Kidney glomerular epithelial cell (primary cell): ENCODE measurements at places on chromosomes 5 and 9.

DNA sequence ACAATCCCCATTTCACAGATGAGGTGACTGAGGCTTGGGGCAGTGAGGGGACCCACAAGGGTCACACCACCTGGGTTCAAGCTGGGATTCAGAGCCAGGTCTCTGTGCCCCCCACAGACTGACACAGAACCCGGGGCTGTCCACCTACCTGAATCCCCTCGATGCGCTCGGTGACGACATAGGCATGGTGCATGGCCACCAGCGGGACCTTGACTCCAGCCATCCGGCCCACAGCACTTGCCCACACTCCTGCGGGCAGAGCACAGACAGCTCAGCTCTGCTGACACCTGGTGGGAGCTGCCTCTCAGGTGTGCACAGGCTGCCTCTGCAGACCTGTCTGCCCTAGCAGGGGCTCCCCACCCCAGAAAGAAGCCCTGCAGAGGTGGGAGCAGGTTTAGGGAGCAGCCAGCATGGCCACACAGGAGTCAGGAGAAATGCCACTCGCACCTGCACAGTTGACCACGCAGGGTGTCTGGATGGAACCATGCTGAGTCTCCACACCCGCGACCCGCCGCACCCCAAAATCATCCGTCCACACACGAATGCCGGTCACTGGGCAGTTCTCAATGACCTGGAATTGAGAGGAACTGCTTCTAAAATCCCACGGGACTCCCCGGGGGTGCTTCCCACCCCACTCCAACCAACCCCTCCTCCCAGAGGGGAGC, 8.4 kb downstream of the SARDH start:
- no peak for DNase-seq

DNA sequence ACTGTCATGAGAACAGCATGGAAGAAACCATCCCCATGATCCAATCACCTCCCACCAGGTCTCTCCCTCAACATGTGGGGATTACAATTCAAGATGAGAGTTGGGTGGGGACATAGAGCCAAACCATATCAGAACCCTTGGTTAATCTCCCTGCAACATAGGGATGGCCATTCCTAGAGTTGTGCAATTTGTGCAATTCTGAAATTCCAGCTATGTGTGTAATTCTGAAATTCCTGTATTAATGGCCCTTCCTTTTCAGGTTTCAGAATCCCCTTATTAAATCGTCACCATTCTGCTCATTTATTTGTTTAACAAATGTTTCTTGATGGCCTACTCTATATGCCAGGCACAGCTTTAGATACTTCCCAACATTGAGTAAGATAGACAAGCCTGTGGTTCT, 282.6 kb downstream of the SMARCA2 start:
- DNase-seq: no peak

- DNase-seq: no peak
Measured at GRCh38 chr5:32217886-32218396, 43.8 kb upstream of the GOLPH3 start.

DNA sequence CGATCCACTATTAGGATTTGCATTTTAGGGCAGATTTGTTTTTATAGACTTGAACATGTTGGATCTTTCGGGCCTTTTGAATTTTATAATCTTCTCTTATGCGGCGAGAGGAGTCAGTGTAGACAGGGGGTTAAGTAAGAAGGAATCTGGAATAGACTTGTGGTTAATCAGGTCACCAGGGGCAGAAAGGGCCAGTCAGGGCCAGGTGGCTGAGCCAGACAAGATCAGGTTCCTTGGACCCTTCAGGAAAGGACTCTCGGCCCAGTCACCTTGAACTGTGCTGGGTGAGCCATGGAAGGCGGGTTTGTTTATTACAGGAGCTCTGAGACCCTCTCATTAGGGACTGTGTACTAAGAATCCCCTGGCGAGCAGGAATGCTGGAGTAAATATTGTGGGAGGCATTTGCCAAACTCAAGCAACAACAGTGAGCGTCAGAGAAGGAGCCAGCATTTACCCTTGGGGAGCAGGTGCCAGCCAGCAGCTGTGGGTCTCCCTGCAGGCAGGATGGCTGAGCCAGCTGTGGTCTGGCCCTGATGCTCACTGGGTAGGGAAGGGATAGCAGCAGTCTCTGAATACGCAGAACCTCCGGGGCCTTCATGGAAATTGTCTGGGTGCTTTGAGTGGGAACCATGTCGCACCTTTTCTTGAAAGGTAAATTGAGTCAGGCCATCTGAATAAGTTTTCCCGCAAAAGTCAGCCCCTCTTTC, 79.2 kb downstream of the UBE2QL1 start:
- no peak for DNase-seq

GRCh38 chr9:134505032-134505431, 136.6 kb upstream of the COL5A1 start:
- no peak for DNase-seq

- no peak for DNase-seq
Measured at GRCh38 chr9:104944871-104945270, 16.9 kb upstream of the ABCA1 start.

DNA sequence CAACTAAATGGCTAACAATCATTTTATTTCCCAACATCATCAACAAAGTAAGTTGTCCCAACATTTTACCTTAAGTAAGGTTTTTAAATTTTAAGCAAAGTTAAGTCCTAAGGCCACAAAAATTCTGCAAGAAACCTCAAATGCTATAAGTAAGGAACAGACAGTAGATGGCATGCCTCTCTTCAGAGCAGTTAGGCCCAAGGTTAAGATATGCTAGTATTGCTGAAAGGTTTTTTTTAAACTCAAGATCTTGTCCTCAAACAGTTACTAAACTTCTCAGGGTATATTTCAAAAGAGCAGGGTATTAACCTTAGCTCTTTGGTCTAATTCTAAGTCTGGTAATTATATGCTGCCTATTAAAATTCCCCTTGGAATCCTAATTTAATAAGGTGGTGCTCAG, 35.1 kb downstream of the PJA2 start:
- no peak for DNase-seq

GRCh38 chr9:35318741-35319140, 156.9 kb downstream of the UNC13B start:
- DNase-seq: no peak

DNA sequence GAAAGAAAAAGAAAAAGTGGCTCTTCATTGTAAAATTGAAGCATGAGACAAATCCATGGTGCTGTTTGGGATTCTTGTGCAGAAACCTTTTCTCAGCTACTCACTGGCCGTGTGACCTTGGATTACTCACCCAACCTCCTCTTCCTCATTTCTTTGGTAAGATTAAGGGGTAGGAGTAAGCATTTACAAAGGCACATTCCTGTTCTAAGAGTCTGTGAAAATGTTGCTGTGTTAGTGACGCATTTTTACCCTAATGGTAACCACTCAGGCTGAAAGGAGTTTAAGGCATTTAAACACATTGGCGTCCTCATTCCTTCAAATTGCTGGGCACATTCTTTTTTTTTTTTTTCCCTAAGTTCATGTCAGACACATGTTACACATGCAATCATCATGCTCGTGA, 4.3 kb downstream of the RAI14 start:
- DNase-seq: peak; percentile 90

- no peak for DNase-seq
Measured at GRCh38 chr5:61586096-61587084, 254.3 kb downstream of the ZSWIM6 start.

- no peak for DNase-seq
Measured at GRCh38 chr5:113192541-113192940, 215.9 kb downstream of the DCP2 start.

GRCh38 chr9:23823986-23824829, 1.8 kb downstream of the ELAVL2 start:
- no peak for DNase-seq

GRCh38 chr5:10441992-10442435, 335 bp downstream of the ROPN1L start:
- no peak for DNase-seq
